ENCODE measurements at places on chromosomes 7 and 10.

- DNase-seq = no peak
Observed at GRCh38 chr7:13770305-13770704, 219.2 kb downstream of the ETV1 start.

DNA sequence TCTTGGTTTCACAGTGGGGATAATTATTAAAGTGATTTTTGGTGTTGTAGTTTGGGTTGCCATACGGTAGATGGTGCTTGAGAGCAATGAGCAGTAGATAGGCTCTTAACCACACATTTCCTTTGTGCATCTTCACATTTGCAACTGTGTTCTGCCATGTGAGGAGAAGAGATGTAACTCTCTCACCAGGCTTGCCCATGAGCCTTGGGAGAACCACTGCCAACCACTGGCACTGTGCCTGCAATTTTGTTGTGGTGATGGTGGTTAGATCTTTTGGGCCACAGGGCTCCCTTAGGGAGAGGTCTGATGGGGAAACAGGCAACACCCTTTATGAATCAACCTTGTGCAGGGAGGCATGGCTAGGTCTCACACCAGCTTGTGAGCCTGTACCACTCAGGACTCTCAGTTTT, 204.3 kb downstream of the CCDC7 start:
- no peak for DNase-seq

DNA sequence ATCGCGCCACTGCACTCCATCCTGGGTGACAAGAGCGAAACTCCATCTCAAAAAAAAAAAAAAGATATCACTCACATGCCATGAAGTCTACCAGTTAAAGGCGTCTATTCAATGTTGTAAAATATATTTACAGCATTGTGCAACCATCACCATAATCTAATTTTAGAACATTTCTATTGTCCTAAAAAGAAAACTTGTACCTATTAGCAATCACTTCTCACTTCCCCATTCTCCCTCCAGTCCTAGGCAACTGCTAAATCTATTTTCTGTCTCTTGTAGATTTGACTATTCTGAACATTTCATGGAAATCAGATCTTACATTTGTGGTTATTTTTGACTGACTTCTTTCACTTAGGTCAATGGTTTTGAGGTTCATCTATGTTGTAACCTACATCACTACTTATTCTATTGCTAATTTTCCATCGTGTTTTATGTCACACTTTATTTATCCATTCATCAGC, 25.2 kb upstream of the OTUD1 start:
- no peak for DNase-seq

DNA sequence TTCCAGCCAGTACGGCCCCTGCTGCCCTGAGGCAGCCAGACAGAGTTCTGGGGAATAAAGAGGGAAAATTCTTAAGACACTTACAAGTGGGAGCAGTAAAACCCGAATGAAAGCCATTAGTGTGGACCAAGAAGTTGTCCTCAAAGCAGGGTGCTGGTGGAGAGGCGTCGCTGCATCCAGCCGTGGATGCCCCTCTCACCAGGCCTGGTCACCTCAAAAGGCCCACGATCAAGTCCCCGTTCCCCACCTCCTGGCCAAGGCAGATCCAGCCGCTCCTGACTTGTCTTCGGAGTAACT, 656 bp downstream of the VSTM4 start:
- DNase-seq = no peak

DNA sequence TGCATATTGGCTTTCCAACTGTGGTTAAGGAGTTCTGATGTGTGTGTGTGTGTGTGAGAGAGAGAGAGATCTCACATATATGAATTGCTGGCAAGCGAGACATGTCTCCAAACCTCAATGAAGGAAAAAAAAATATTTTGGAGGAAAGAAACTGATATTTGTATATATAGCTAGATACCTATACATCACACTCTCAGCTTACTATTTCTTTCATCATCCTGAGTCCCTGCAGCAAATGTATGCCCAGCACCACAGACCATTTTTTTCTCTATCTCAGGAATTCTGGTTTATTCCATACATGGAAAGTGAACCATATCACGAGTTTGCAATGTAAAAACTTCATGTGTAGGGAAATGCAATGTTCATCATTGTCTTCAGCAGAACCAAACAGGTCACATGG, 68.9 kb downstream of the MTERF1 start:
- DNase-seq = no peak

DNA sequence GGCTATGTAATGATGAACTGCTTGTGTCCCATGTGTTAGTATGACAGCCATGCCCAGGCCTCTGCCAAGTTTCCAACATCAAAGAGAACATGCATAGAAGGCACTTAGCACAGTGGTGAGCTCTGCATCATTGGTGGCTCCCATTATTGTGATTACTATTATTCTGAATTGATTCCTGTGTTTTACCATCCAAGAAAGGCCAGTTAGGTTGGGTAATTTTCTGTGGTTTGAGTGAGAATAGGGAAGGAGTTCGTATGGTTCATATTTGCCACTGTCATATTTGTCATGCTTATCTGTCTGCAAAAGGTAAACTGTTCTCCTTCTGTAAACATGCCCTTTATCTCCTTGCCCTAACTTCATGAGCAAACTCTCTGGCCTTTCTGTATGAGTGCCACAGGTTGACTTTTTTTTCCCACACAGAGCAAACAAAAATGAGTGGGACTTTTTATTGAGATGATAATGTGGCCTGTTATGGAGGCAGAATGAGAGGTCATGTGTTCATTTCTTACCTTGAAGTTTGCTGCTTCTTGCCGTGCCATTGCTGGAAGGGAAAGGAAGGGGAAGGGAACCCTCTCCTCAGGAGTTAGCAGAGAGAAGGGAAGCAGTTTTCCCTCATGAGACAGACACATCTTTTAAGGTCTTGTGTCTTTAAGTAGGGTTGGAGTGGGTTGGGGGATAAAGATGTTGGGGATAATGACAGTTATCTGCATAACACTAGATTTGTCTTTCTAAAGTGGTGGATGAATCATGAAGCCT, 301.9 kb downstream of the LRMDA start:
- DNase-seq = no peak

GRCh38 chr7:101848208-101848951, 31.0 kb downstream of the CUX1 start:
- DNase-seq = no peak
